Stimulated activated CD8-positive, alpha-beta memory T cell treated with anti-CD3 and anti-CD28 coated beads, Interleukin-15, amount 100 ng/mL, for 48 hours (primary cell): ENCODE measurements at places on chromosomes 5 and 9.

DNA sequence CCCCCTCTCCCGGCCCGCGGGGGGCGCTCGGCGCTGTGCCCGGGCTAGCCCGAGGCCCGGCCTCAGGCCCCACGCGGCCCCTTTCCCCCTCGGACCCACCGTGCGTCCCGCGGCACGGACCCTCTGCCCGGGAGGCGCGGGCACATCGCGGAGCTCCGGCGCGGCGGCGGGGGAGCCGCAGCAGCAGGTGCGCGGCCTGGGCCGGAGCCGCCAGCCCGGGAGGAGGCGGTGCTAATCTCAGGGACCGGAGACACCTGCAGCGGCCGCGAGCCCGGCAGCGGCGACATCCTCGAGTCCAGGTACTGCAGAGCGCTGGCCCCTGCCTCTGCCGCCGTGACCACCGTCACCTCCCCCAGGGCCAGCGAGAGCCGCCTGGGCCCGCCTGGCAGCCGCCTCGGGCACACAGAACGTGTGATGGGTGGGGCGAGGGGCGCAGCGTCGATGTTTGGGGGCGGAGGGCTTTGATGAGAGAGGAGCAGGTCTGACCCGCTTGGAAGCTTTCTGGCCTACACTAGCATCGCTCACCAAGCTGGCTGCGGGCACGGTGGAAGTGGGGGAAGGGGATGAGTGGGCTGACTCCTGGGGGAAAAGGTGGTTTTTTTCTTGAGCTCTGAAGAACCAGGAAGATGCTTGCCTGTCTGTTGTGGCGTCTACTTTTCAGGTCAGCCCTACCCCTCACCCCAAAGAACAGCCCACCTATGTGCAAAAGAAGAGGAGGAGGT lies 524 bp downstream of the CYFIP2 start:
- DNase-seq: no peak

GRCh38 chr5:76269932-76270610 lies 133.0 kb upstream of the IQGAP2 start:
- DNase-seq: peak; percentile 21

DNA sequence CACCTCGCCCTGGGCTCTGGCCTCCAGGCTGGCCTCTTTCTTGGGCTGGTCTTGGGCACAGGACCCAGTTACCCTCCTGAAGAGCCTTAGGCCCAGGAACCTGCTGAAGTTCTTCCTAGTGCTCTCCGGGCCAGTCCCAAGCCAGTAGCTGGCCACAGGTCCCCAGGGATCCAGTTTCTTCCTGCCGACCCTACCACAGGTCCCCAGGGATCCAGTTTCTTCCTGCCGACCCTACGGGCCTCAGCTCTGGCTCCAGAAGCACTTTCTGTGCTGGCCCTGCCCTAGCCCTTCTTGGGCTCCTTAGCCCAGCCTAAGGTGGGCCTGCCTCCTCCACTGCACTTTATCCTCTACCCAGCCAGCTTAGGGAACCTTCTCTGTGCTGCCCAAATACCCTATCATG lies 18.2 kb upstream of the CACFD1 start:
- DNase-seq: no peak

- no peak for DNase-seq
These were observed 61.4 kb upstream of the ANKH start for GRCh38 chr5:14932902-14933469.

DNA sequence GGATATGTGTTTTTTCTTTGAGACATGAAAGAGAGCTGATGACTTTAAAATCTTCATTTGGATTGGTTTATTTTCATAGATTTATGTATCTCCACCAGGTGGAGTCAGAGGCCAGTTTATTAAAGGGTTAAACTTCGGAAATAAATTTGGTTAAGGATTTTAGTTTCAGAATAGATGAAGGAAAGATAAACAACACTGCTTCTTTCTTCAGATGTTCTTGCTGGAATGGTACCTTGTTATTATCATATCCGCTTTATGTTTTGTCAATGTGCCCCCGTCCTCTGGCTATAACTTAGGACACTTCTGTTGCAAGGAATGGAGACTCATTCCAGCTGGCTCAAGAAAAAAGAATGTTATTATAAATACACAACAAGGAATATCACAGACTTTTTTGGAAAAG lies 81.2 kb downstream of the ALDH1A1 start:
- DNase-seq: no peak

- DNase-seq: no peak
These were observed 139.2 kb upstream of the PALM2AKAP2 start for GRCh38 chr9:109640580-109641371.

GRCh38 chr9:77533671-77534070 lies 114.5 kb downstream of the GNA14 start:
- no peak for DNase-seq

- no peak for DNase-seq
These were observed 3.3 kb downstream of the SLF1 start for GRCh38 chr5:94621763-94622162.

DNA sequence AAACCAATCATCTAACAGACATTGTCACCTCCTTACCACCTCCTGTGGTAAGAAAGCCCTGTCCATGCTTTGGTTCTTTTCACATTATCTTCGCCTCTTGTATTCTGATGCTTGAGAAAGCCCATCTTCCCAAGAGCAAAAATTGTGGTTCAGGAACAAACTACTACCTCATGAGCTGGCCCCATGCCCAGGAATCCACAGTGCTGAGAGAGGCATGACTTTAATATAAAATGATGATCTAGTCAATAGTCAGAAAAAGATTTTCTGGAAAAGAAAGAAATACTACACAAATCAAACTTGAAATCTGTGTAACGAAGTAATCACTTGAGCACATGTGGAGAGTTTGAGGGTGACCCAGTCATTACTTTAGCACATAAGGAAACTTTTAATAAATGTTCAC lies 94.7 kb downstream of the FGF10 start:
- DNase-seq: no peak

- DNase-seq: no peak
These were observed 120.0 kb upstream of the HMHB1 start for GRCh38 chr5:143691945-143692290.

GRCh38 chr5:109788596-109788995 lies 98.9 kb downstream of the MAN2A1 start:
- DNase-seq: no peak
